ENCODE measurements at places on chromosomes 1 and 21. TPM values are rescaled to one million over a fixed set of nuclear protein-coding genes. Genes with fewer than 3 reads are reported as not detected.

Gene CR1L
- total RNA-seq = not detected

Gene ADCY10
- total RNA-seq = 0.69 TPM

Gene ITSN1
- 80.0 TPM for total RNA-seq

Gene CLEC20A
- total RNA-seq = not detected

Gene TCEA3
- total RNA-seq = 2.3 TPM

Gene CDA
- not detected for total RNA-seq

Gene TCHH
- 0.23 TPM for total RNA-seq

Gene CFHR2
- not detected for total RNA-seq

Gene TAS1R1
- total RNA-seq = not detected

Gene DR1
- total RNA-seq = 34.4 TPM

Gene AQP10
- not detected for total RNA-seq

Gene C1orf53
- 2.8 TPM for total RNA-seq

Gene TFF2
- total RNA-seq = not detected

Gene ASTN1
- total RNA-seq = 109 TPM

Gene OR2T35
- not detected for total RNA-seq

Gene BTF3L4
- 152 TPM for total RNA-seq

Gene G0S2
- total RNA-seq = 2.1 TPM

Gene TNFAIP8L2
- total RNA-seq = 2.3 TPM

Gene SERPINC1
- not detected for total RNA-seq

Gene AIM2
- total RNA-seq = 9.9 TPM

Gene BARHL2
- 1.4 TPM for total RNA-seq

Gene MATN1
- total RNA-seq = 0.46 TPM

Gene PGBD5
- 12.2 TPM for total RNA-seq

Gene CYP4A11
- total RNA-seq = 0.23 TPM

Gene IFNLR1
- 2.3 TPM for total RNA-seq

Gene NUAK2
- 0.92 TPM for total RNA-seq

Gene SYPL2
- not detected for total RNA-seq

Gene APOBEC4
- 0.23 TPM for total RNA-seq

Gene GSTM5
- total RNA-seq = 6.2 TPM

Gene PLA2G5
- 1.8 TPM for total RNA-seq

Gene FCER1G
- 5.3 TPM for total RNA-seq

Gene LEPR
- total RNA-seq = 13.6 TPM

Gene INSRR
- 0.46 TPM for total RNA-seq

Gene CELA2A
- total RNA-seq = not detected

Gene TMEM50B
- 67.4 TPM for total RNA-seq

Gene SLFNL1
- total RNA-seq = 0.92 TPM

Gene FMO3
- 1.2 TPM for total RNA-seq

Gene SLC19A1
- total RNA-seq = 13.8 TPM

Gene CD160
- total RNA-seq = not detected

Gene LINGO4
- 0.23 TPM for total RNA-seq

Gene TTC24
- not detected for total RNA-seq

Gene C1orf74
- 3.7 TPM for total RNA-seq

Gene LCE1B
- not detected for total RNA-seq

Gene TCP10L
- 2.8 TPM for total RNA-seq

Gene AMY1A
- total RNA-seq = not detected

Gene CYP2J2
- total RNA-seq = 1.6 TPM

Gene TNFSF4
- 1.2 TPM for total RNA-seq

Gene PGLYRP3
- not detected for total RNA-seq

Gene CELA3A
- total RNA-seq = not detected

Gene SLC6A9
- total RNA-seq = 18.0 TPM

Gene SELENBP1
- 12.7 TPM for total RNA-seq

Gene ACTA1
- 0.23 TPM for total RNA-seq

Gene DMBX1
- 1.8 TPM for total RNA-seq

Gene GJA8
- total RNA-seq = not detected

Gene OPTC
- not detected for total RNA-seq

Gene TEDDM1
- not detected for total RNA-seq

All from diencephalon (tissue), 1 donor.